ENCODE measurements at places on chromosomes 7 and 10.
A peak's percentile ranks its signal among the peaks of the same experiment; 100 is the strongest.

GRCh38 chr10:122875843-122876466, 3.4 kb downstream of the FAM24B start:
- DNase-seq, result no peak

- no peak for DNase-seq
Observed at GRCh38 chr7:156003220-156004162, 191.2 kb upstream of the SHH start.

DNA sequence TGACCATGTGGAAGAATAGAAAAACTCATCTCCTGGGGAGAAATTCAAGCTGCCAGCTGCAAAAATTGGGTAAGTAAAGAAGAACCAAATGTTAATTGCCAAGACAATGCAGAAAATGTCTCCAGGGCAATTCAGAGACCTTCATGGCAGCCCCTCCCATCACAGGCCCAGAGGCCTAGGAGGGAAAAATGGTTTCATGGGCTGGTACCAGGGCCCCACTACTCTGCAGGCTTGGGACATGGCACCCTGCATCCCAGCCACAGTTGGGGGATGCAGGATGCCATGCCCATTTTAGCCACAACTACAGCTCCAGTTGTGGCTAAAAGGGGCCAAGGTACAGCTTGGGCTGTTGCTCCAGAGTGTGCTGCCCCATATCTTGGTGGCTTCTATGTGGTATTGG, 20.9 kb upstream of the MKLN1 start:
- DNase-seq, result no peak

DNA sequence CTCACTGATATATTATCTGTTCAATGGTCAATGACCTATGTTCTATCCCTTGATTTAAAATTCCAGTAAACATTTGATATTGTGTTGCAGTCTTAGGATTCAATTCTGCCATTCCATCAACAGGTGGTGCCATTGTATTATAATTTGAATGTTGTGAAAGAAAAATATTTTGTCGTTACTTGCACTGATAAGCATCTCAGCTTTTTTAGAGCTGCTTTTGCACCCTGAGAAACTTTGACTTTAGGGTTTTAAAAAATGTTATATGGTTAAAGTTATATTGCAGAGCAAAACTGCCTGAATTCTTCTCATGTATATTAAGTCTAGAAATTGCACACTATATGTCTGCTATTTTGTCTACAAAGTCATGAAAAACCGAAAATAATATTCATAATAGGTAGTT, 18.8 kb upstream of the MINDY3 start:
- peak; percentile 51 for DNase-seq

DNA sequence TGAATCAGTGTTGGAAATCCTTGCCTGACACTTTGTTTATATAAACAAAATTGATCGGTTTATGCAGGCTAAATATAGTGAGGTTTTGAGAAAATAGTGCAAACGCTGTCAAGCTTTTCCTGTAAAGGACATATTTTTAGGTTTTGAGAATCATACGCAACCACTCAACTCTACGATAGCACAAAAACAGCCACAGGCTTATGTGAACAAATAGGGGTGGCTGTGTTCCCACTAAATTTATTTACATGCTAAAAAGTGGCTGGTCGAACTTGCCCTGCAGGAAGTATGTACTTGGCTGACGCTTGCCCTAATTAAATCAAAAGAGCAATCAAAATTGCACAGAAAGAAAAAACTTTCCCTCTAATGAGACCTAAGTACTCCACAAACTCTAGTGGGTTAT, 234.7 kb upstream of the CACNA2D1 start:
- DNase-seq, result no peak

DNA sequence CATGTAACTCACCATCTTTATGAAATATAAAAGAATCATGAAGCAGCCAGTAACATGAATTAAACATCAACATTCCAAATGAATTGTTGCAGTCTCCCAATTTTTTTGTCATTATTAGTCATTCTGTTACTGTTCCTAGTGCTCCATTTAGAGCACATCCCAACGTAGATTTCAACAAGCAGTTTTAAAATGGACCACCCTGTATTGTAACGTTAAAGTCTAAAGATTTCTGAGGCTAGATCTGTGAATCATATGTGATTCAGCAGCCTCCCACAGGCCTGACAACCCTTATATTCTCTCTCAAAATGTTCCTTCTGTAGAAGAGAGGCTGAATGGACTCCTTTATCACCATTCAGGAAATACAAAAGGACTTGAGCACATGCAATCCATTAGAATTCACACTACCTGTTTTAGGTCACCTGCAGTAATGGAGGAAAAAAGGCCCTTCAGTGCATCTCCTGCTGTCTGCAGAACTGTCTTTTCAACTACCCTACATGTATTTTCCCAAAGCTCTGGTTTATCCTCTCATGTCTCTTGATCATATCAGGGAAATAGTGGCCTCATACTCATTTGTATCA, 81.4 kb downstream of the CACNA2D1 start:
- peak; percentile 52 for DNase-seq

DNA sequence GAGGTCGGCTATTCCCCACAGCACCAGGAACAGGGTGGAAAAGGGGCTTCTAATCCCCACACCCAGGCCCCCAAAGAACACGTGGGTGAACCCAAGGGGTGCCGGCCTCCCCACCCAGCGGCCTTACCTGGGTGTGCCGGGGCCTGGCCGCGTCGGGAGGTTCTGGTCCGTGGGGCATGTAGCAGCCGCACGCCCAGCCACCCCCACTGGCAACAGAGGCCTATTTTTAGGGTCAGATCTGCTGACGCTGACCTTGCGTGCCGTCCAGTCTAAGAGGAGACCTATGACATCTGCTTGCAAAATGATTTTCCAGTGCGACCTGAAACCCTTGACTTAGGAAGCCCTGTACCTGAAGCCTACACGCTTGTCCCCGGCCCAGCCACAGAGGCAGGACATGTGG, 38.0 kb upstream of the SAMD8 start:
- DNase-seq, result no peak

DNA sequence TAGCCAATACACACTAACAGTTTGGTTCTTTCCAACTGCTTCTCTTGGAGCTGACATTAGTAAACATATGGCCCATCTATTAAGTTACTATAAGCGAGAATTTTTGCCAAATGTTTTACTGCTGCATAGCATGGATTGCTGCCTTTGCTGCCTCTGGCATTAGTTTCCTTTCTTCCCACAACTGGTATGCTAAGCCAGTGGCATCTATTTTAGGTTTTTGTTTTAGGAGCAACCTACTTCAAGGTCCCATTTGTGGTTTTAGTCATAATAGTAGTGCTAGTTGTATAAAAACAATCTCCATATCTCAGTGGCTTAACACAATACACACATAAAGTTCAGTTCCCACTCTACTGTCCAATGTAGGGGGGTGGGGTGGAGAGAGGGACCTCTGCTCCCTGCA, 25.9 kb upstream of the PANK1 start:
- DNase-seq, result no peak

DNA sequence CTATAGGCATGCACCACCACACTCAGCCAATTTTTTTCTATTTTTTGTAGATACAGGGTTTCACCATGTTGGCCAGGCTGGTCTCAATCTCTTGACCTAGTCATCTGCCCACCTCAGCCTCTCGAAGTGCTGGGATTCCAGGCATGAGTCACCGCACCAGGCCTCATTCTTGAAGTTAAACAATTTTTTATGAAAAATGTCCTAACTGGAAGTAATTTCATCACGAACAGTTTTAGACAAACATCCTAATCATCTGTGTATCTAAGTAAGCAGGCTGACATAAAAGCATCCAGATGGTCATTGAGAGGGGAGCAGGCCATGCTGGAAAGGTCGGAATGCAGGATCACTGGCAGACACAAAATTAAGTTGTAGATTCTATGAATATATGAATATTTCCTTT, 269.1 kb downstream of the ZMYND11 start:
- DNase-seq, result peak; percentile 29

- DNase-seq, result no peak
Observed at GRCh38 chr7:140521421-140521820, 42.1 kb upstream of the MKRN1 start.

DNA sequence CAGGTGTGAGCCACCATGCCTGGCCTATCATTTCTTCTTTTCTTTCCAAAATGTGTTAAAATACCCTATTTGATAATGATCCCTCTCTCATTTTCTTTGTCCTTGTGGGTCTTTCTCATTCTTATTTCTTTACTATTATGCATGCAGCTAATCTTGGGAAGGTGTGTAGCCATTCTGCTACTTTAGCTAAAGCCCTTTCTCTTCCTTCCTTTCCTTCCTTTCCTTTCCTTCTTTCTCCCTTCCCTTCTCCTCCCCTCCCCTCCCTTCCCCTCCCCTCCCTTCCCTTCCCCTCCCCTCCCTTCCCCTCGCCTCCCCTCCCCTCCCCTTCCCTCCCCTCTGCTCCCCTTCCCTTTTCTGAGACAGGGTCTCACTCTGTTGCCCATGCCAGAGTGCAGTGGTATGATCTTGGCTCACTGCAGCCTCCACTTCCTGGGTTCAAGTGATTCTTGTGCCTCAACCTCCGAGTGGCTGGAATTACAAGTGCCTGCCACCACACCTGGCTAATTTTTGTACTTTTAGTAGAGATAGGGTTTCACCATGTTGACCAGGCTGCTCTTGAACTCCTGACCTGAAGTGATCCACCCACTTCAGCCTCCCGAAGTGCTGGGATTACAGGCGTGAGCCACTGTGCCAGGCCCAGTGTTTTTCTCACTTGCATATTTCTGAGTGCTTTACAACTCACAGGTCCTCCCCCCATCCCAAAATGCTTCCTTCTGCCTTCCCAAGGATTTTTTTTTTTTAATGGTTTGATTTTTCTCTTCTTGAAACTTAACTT, 42.3 kb downstream of the HIP1 start:
- DNase-seq, result no peak

DNA sequence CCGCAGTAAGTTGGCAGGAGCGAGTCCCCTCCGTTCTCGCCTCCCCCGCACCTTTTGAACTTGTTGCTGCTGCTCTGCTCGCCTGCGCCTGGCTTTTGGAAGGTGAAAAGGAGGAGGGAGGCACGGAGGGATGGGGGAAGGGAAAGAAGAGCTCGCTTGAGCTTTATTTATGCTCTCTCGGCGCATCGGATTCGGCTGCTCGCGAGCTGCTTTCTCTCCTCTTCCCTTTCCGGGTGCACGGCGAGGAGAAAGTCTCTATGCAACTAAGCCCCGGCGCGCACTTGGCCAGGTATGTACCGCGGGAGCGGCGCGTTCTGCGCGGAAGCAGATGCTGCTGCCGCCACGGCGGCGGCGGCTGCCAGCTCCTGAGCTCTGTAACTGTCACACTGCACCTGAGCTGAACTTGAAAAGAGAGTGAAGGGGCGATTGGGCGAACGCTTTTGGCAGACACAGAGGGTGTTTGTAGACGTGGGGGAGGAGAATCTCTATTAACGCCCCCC, 551 bp downstream of the KCND2 start:
- peak; percentile 16 for DNase-seq

DNA sequence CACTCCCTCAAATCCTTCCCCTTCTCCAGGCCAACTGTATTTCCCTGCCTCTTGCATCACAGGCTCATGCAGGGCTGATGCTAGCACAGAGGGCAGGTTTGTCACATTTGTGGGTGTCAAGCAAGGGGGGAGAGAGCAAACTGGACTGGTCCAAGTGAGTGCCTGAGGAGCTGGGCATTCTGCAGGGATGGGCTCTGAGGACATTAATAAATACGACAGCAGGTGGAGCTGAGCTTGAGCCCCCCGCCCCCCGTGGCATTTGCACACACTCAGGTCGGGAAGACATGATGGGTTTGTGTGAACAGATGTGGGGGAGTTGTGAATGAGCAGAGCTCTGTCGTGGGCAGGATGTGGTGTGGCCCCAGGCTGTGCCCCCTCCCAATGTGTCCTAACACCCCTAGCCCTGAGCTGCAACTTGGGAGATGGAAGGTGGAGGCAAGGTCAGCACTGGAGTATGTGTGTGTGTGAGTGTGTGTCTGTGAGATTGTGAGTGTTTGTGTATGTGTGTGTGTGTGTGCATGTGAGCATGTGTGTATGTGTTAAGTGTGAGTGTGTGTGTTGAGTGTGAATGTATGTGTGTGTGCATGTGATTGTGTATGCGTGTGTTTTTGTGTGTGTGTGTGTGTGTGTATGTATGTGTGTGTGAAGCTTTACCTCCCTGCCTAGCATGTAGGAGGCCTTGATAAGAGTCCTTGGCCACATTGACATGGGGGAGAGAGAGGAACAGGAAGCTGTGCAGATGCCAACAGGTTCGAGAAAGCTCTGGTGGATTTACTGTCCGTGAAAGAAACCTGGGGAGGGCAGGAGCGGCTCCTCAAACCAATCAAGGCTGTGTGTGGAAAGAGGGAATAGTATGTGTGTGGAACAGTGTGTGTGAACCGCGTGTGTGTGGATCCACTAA, 9.1 kb downstream of the RASSF4 start:
- DNase-seq, result no peak

DNA sequence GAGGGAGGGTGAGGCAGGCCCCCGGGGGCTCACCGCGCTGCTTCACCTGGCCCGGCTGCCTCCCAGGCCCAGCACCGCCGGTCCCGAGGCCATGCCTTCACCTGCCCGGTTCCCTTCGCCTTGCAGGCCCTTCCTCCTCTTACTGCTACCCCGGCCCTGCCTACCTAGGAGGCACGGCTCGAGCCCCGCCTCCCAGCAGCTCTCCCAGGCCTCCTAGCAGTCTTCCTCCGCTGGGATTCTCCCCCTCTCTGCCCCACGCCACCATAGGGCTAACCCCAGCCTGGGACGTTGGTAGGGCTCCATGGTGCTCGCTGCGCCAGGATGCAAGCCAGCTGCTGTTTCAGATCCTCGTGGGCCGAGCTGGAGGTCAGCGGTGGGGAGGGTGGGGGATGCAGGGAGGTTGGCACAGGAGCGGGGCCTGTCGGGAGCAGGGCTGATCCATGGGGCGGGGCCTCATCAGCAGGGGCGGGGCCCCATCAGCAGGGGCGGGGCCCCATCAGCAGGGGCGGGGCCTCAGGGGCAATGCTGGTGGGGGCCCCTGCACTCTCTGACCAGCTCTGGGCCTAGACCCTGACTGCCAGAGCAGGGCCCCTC, 63.3 kb downstream of the RASGEF1A start:
- no peak for DNase-seq

DNA sequence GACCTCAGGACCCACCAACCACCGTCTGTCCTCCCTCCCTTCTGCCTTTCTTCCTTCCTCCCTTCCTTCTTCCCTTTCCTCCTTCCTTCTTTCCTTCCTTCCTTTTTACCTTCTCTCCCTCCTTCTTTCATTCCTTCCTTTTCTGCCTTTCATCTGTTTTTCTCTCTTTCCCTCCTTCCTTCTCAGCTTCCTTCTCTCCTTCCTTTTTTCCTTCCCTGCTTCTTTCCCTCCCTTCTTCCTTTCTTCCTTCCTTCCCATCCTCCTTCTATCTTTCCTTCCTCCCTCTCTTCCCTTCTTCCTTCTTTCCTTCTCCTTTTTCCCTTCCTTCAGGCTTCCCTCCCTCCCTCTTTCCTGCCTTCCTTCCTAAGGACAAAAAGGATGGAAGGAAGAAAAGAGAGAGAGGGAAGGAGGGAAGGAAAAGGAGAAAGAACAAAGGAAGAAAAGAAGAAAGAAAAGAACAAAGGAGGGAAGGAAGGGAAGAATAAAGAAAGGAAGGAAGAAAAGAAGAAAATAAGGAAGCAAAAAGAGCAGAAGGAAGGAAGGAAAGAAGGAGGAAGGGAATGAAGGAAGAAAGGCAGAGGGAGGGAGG, 405.0 kb downstream of the GRID1 start:
- no peak for DNase-seq

GRCh38 chr10:32104622-32105509, 48.6 kb upstream of the KIF5B start:
- DNase-seq, result peak; percentile 9

Data from astrocyte of the spinal cord (primary cell).